ENCODE measurements at places on chromosomes 6 and 20.
A peak's percentile ranks its signal among the peaks of the same experiment; 100 is the strongest.

DNA sequence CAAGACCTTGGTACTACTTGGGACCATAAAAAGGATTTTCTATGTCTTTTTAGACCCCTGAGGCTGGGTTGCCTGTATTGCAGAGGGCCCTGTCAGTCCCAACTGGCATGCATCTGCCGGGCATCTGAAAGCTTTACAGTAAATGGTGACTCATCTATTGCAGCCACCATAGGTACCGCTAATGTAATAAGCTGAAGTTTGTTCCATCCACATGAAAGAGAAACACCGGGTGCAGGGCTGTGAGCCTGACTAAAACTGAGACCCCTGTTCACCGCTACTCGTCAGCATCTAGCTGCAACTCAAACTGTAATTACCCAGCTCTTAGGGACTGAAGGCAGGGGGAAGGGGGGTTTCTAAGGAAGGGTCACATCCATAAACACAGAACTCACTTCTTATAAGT, 49.5 kb downstream of the TRERF1 start:
- no peak for DNase-seq

DNA sequence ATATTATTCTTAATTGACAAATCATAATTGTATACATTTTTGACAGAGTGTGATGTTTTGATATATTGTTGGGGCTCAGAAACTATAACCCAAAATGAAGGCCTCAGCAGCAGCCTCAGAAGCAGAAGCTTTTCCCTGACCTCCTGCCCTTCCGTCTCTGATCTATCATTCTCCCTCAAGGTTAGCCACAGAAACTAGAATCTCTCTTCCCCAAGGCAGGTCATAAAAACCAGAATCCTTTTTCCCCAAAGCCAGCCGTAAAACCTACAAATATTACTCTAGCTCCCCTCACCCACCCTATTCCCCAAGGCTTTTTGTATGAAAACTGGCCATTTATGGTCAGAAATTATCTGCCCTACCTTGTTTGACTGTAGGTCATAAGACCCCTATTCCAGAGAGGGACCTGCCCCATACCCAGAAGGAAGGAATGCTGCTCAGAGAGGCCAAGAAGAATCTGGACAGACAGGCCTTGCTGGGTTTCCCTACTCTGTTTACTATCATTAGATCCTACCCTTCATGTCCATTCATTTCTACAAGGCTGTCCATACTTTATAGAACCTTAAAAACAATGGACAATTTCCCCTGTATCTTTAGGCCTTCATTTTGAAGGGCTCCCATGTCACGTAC, 14.5 kb downstream of the OR2B2 start:
- DNase-seq: no peak

DNA sequence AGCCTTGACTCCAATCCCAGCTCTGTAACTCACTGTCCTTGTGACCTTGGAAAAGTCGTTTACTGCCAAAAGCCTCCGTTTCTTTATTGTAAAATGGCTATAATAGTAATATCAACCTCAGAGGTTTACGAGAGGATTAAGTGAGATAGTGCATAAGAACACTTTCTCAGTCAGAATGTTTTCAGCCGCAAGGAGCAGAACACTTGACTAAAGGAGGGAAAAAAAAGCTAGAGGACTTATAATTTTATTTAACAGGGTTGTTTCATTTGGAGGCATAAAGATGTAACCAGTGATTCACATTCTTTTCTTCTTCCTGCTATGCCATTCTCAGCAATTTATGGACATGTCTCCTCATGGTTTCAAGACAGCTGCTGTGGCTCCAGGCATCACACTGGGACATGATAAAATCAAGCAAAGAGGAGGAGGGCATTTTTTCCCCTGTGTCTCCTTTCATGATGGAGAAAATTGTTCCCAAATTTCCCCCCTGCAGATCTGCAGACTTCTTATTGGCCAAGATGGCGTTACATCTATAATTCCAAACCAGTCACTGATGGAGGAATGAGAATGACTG, 143.0 kb upstream of the PTPN1 start:
- no peak for DNase-seq

DNA sequence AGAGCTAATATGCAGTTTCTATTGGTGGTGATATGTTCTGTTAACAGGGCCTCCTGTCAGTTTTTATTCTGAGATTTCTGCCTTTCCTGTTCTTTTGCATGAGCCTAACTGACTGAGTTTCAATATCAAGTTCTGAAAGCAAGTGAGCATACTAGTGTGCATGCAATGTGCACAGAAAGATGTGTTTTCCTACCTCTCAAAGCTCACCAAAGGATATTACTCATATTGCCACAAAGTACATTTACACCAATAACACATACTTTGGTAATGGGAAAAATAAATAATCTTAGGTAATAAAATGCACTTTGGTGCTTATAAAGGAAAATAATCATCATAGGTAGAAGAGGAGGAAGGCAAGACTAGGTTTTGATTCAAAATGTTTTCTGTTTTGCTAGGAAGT, 195.0 kb downstream of the KHDC1L start:
- no peak for DNase-seq

DNA sequence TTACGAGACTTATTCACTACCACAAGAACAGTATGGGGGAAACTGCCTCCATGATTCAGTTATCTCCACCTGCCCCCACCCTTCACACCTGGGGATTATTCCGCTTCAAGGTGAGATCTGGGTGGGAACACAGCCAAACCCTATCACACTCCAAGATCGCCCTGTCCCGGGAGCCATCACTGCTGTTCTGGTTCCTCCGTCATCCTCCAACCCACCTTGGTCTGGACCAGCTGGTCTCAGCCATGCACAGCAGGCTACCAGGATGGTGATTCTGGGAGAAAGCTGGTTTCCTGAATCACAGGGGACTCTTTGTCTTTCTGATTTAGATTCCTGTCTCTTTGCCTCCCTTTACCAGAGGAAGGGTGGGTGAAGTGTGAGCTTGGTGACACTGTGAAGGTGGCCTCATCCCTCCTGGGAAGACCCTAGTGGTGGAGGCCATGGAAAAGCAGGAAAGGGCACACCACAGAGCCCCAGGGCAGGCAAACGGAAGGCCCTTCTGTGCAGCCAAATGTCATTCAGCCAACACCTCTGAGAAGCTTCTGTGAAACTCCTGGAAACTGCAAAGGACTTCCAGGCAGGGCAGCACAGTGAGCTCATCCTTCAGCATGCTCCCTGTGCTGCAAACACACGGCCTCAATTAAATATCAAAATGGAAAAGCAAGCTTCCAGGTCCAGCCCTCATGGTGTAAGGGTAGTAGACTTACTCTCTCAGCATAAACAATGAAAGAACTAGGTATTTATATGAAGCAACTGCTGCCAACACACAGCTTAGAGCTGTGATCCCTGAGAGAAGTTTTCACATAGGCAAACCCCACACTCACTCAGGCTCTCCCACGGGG, 169.8 kb downstream of the ANKRD60 start:
- no peak for DNase-seq

DNA sequence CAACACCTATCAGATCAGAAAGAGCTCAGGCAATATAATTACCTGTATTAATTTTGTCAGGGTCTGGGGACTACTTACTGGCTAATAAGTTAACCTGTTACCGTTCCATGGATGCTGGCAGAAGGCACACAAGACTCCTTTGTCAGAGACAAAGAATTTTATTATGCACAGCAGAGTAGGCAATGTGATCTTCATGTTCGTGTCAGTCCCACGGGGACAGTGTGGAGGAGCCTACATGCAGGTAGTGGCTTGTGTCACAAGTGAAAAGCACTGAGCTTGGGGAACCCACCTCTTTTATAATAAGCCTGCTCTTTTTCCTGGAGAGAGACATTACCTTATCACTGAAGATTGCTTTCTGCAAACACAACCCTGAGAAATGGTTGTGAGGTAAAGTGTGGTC, 96.9 kb downstream of the CD164 start:
- no peak for DNase-seq

DNA sequence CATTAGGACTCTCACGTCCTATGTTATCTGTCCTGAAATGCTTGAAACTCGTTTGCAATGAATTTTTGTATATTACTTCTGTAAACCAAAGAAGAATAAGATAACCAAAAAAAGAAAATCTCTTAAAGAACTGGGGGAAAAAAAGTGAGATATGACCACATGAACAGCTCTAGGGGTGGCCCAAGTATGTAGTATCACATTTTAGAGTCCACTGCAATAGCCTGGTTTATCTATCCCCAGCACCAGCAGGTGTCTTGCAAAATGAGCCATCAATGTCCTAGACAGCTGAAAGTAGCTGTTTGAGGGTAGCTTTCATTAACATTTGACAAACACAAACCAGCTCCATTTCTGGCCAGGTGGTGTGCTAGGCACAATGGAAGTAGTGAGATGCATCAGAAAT, 102.8 kb downstream of the PXDC1 start:
- DNase-seq: no peak

DNA sequence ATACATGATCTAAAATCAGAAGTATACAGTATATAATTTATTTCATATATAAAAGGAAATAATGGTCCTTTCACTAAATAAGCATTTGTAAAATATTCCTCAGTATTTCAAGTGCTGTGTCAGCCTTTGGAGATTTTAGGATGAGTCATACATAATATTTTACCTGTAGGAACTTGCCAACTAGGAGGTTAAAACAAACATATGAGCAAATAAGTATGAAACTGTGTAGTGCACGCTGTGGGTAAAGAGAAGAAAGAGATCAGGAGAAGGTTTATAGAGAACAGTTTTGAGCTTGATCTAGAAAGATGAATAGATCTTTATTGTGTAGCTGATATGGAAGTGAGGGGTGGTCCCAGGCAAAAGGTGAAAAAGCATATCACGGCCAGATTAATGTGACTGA, 169.9 kb upstream of the RNF217 start:
- DNase-seq: no peak

DNA sequence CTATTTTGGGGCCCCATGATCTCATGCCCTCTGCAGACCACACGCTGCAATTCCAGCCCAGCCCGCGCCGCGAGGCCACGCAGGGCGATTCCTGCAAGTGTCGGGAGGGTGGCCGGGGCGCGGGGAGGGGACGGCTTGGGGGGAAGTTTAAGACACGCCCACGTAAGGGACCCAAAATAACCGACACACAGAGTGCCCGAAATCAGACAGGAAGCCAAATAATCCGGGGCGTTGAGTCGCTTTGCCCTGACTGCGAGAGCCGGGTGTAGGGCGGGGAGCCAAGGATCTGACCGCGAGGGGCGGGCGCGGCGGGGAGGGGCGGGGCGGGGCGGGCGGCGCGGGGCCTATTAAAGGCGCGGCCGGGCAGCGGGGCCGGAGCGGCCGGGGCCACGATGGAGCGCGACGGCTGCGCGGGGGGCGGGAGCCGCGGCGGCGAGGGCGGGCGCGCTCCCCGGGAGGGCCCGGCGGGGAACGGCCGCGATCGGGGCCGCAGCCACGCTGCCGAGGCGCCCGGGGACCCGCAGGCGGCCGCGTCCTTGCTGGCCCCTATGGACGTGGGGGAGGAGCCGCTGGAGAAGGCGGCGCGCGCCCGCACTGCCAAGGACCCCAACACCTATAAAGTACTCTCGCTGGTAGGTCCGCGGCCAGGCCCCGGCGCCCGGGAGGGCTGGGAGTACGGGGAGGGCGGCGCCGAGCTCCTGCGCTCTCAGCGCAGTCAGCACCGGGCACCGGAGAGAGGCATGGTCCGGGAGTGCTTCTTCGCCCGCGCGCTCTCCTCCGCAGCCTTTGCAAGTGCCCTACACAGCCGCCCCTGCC, at the start of gene ENPP1:
Gene ENPP1 (plus strand): TSS at position 377 of the 816 bp plus-strand sequence. CDS start 16 bp downstream, at position 393.
- peak; percentile 24 for DNase-seq

GRCh38 chr6:118240878-118241528, 307.1 kb upstream of the PLN start:
- DNase-seq: no peak

- no peak for DNase-seq
Observed at GRCh38 chr6:168359794-168360193, 40.2 kb upstream of the DACT2 start.

- DNase-seq: no peak
Observed at GRCh38 chr20:44465001-44465560, 10.6 kb upstream of the TTPAL start.

DNA sequence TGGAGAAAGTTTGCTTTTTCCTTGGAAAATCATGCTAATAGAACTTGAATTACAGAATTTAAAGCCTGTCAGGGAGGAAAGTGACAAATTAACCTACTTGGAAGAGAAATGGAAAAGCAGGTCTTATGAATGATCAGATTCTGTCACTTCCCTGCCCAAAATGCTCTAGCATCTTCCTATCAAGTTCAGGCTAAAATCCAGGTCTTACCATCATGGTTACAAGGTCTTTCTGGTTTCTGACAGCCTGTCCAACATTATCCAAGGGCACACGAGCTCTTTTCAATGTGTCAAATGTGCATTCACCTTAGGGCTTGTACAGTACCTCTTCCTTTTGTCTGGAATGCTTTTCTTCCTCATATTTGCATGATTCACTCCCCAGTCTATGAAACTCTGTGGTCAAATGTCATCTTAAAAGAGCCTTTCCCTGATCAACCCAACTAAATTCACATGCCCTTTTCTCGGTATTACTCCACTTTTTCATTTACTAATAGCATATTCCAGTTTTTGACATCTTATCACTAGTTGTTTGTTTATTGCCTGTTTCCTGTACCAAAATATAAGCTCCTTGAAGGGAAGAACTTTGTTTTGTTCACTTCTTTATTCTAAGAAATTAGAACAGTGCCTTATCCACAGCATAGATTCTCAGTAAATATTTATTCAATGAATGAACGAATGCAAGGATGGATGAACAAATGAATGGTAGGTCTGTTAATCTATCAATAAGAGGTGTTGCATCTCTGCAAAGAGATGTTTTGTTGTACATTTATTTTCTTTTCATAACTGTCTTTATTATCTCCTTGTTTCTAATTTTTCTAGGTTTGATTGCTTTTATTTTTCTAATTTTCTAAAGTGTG, 139.5 kb downstream of the BCAS1 start:
- DNase-seq: no peak

GRCh38 chr20:41242807-41243206, 74.7 kb downstream of the ZHX3 start:
- peak; percentile 6 for DNase-seq

- DNase-seq: no peak
Observed at GRCh38 chr6:169619650-169620049, 82.2 kb downstream of the WDR27 start.

GRCh38 chr6:76220805-76221204, 148.3 kb upstream of the IMPG1 start:
- no peak for DNase-seq

GRCh38 chr6:104214901-104215300, 644.8 kb downstream of the HACE1 start:
- DNase-seq: no peak
